ENCODE measurements at places on chromosomes 1 and 21. TPM values are rescaled to one million over a fixed set of nuclear protein-coding genes. Genes with fewer than 3 reads are reported as not detected.

The SLC45A3 gene
- total RNA-seq: 2.5 TPM

GRCh38 chr1:43451701-43452532 lies 1.8 kb downstream of the HYI start:
- no peaks in the 10 kb centered on the region for H3K27me3 ChIP-seq
- no peak for DNase-seq
- no peak overlapping the region for H3K4me3 ChIP-seq
- no peak overlapping the region for H3K27ac ChIP-seq
- peaks cover 41% of the 10 kb centered on the region for H3K36me3 ChIP-seq
- H3K4me1 ChIP-seq: peaks cover 16% of the 10 kb centered on the region

The PPIH gene
- 199 TPM for total RNA-seq

DNA sequence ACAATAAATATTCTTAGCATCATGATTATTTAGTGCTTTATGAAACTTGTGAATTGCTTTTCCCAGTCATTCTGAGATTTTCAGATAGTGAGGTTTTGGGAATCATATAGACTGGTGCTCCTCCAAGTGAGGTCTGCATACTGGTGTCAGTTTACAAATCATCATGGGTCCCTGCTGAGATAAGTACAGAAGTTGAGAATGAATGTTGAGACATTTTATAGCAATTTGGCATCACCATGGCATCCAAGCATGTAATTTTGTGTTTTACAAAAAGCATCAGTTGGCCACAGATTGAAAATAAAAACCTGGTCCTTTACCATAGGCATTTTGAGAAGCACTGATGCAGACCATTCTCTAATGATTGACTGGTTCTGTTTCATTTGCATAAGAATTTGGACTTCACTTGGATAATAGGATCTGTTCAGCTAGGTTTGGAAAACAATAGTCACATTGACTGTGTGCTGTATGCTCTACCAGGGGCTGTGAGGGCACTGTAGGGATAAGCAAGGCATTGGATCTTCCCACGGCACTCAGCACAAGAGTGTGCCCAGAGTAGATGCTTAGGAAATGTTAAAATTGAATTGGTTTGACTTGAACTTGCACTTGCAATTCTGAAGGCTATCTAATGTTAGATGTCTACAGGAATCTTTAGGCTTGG lies 79.0 kb upstream of the JUN start:
- H3K27ac ChIP-seq: no peak overlapping the region
- H3K27me3 ChIP-seq: no peaks in the 10 kb centered on the region
- no peaks in the 10 kb centered on the region for H3K36me3 ChIP-seq
- no peaks in the 10 kb centered on the region for H3K4me1 ChIP-seq
- no peak for DNase-seq
- H3K4me3 ChIP-seq: no peak overlapping the region

The BLACAT1 gene
- 0.83 TPM for total RNA-seq

DNA sequence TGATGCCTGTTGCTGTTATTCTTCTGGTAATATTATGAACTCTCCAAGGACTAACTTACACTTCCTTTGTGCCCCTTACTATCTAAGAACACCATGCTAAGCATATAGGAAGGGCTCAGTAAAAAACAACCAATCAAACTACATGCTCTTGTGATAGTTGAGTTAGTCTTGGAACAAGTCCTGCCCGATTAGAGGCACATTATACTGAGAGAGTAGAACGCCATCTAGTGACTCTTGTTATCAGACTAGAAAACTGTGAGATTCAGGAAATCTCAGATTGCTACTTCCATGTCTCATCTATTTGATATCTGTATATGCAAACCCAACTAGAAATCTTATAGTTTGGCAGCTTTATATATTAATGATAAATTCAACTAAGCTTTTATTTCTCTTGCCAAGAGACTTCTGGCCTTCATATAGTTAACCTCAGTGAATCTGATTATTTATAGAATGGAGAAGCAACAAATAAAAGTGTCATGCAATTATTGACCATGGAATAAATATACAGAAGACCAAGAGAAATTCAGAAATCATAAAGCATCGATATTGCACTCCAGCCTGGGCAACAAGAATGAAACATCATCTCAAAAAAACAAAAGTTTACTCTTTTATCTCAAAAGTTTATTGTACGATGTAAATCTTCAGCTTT lies 7.8 kb upstream of the SRRM1 start:
- H3K36me3 ChIP-seq: no peaks in the 10 kb centered on the region
- peaks cover 23% of the 10 kb centered on the region for H3K27me3 ChIP-seq
- H3K4me1 ChIP-seq: no peaks in the 10 kb centered on the region
- peak; percentile 71 for DNase-seq
- no peak overlapping the region for H3K4me3 ChIP-seq

The AJAP1 gene
- not detected for total RNA-seq

GRCh38 chr1:98304888-98305287 lies 356.6 kb upstream of the SNX7 start:
- H3K36me3 ChIP-seq: no peaks in the 10 kb centered on the region
- no peak overlapping the region for H3K27ac ChIP-seq
- H3K4me3 ChIP-seq: no peak overlapping the region
- H3K27me3 ChIP-seq: no peaks in the 10 kb centered on the region
- DNase-seq: no peak

The PRAMEF10 gene
- total RNA-seq: not detected

The SEC16B gene
- not detected for total RNA-seq

The C4BPB gene
- total RNA-seq: not detected

GRCh38 chr1:5907966-5908365 lies 84.3 kb downstream of the NPHP4 start:
- H3K4me3 ChIP-seq: no peak overlapping the region
- H3K4me1 ChIP-seq: no peaks in the 10 kb centered on the region
- no peak for DNase-seq
- no peaks in the 10 kb centered on the region for H3K27me3 ChIP-seq

DNA sequence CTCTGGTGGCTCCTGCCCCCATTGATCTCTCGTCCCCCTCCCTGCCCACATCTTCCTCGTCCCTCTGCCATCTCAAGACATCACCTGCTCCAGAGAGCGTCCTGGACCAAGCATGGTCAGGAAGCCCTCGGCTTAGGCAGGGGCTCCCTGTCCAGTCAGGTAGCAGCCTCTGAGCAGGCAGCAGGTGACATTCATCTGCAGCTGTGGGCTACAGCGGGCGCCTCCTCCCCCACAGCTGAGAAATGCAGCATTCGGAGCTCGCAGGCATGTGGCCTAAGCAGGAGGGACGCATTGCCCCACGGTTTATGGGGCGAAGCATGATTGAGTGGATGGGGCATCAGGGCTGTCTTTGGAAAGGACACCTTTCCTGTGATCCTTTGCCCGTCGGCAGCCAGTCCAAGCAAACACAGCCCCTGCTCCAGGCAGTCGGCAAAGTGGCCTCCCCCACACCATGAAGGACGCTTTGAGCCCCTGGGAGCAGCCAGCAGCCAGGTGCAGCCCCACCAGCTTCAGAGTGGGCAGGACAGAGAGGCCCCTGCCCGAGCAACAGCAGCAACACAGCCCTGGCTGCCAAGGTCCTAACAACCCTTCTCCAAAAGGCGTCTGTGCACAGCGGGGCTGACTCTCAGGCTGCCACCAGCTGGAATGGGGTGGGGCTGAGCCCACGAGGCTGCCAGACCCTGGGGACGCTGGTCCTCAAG lies 234.1 kb upstream of the VAMP3 start:
- H3K27ac ChIP-seq: no peak overlapping the region
- H3K36me3 ChIP-seq: no peaks in the 10 kb centered on the region
- H3K4me1 ChIP-seq: peaks cover 12% of the 10 kb centered on the region
- H3K27me3 ChIP-seq: peaks cover 40% of the 10 kb centered on the region

DNA sequence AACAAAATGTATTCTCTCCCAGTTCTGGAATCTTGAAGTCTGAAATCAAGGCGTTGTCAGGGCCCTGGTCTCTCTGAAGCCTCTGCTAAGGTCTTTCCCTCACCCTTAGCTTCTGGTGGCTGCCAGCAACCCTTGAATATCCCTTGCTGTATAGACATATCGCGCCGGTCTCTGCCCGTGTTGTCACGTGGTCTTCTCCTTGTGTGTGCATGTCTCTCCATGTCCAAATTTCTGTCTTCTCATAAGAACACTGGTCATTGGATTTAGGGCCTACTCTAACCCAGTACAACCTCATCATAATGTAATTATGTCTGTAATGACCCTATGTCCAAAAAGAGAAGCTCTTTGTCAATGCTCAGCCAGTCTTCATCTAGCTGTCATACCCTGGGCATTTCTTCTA lies 85.7 kb upstream of the ETS2 start:
- H3K4me1 ChIP-seq: no peaks in the 10 kb centered on the region
- DNase-seq: no peak

DNA sequence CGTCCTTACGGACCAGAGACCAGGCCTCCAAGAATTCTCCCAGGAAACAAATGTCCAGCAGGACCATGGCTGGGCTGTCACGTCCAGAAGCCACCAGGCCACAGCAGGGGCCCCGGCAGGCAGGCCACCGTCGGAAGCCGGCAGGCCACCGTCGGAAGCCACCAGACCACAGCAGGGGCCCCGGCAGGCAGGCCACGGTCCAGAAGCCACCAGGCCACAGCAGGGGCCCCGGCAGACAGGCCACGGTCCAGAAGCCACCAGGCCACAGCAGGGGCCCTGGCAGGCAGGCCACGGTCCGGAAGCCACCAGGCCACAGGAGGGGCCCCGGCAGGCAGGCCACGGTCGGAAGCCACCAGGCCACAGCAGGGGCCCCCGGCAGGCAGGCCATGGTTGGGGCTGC lies 67.0 kb upstream of the PDE9A start:
- peaks cover 36% of the 10 kb centered on the region for H3K27me3 ChIP-seq
- no peak for DNase-seq
- H3K4me3 ChIP-seq: no peak overlapping the region
- H3K4me1 ChIP-seq: no peaks in the 10 kb centered on the region
- H3K36me3 ChIP-seq: no peaks in the 10 kb centered on the region

GRCh38 chr21:41571938-41572510 lies 64.1 kb upstream of the TMPRSS2 start:
- no peak overlapping the region for H3K27ac ChIP-seq
- H3K4me1 ChIP-seq: no peaks in the 10 kb centered on the region
- H3K4me3 ChIP-seq: no peak overlapping the region

GRCh38 chr21:25640202-25640942 lies 1.3 kb downstream of the JAM2 start:
- no peak overlapping the region for H3K27ac ChIP-seq
- H3K27me3 ChIP-seq: peaks cover 17% of the 10 kb centered on the region
- no peak for DNase-seq
- no peak overlapping the region for H3K4me3 ChIP-seq

- no peaks in the 10 kb centered on the region for H3K36me3 ChIP-seq
- no peak overlapping the region for H3K27ac ChIP-seq
- H3K4me3 ChIP-seq: no peak overlapping the region
- no peaks in the 10 kb centered on the region for H3K27me3 ChIP-seq
- DNase-seq: no peak
- H3K4me1 ChIP-seq: no peaks in the 10 kb centered on the region
Measured at GRCh38 chr1:79603843-79604242, 597.3 kb upstream of the ADGRL4 start.

- no peaks in the 10 kb centered on the region for H3K4me1 ChIP-seq
- H3K27ac ChIP-seq: peak overlapping the region; percentile 90
- peaks cover 15% of the 10 kb centered on the region for H3K36me3 ChIP-seq
- DNase-seq: peak; percentile 30
Measured at GRCh38 chr1:40711465-40712404, 20.2 kb downstream of the NFYC start.

- no peaks in the 10 kb centered on the region for H3K27me3 ChIP-seq
- H3K27ac ChIP-seq: peak overlapping the region; percentile 81
- peaks cover 34% of the 10 kb centered on the region for H3K36me3 ChIP-seq
- peaks cover 18% of the 10 kb centered on the region for H3K4me1 ChIP-seq
Measured at GRCh38 chr1:231241750-231242149, 738 bp downstream of the GNPAT start.

The RBP7 gene
- not detected for total RNA-seq

DNA sequence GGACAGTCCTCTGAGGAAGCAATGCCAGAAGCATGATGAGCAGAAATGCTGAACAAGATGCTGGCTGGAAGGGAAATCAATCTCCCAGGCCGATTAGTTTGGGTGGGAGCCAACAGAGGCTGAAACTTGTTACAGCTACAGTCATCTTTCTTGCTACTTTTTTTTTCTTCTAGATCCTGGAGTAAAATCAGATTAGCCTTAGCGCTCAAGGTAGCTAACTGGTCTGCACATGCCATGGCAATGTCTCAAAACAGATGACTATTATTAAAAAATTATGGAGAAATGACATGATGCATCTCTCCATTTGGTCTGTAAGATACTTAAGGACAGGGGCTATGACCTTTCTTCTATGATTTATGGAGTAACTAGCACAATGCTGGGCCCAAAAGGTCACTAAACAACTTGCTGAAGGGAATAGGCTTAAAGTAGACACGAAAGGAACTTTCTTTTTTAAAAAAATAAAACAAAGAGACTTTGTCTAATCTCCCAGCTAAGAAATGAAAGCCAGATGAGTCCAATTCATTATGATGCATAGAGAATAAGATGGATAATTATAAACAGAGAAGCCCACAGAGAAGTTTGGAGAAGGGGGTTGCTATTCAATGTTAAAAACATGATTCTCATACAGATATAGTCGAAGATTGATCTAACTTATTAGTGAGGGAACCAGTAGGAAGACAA lies 42.5 kb downstream of the UTP25 start:
- no peaks in the 10 kb centered on the region for H3K4me1 ChIP-seq
- DNase-seq: no peak
- H3K27ac ChIP-seq: no peak overlapping the region

The ANGEL2 gene
- 26.2 TPM for total RNA-seq

The CFHR4 gene
- total RNA-seq: not detected

DNA sequence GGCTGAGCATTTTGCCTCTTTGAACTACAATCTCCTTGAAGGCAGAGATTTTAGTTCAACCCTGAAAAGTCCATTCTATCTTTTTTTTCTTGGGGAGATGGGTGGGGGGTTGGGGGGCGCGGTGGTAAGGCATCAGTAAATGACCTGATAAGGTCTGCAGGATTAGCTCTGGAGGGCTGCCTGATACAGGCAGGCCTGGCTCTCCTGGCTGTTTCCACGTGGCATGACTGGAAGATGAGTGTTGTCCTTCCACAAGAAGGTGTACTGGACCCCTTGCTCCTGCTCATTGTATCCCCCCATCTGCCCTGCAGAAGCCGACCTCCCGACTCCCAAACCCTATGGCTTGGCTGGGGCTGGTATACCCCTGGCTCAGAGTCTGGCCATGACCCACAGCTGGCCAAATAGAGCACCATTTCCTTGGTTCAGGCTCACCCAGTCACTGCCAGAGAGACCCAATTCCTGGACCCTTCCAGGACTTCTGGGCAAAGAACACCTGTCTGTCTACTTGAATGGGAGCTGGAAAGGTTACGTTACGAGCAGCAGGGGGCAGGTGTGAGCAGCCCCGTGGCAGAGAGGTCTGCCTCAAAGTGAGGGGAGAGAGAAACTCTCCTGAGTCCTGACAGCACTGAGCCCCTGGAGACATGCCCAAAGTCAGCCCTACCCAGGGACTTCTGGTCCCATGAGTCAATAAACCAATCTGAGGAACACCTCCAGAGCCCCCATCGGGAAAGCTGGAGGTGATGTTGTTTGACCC lies 17.0 kb downstream of the DHRS3 start:
- peaks cover 52% of the 10 kb centered on the region for H3K4me1 ChIP-seq
- H3K27ac ChIP-seq: peak overlapping the region; percentile 26
- H3K27me3 ChIP-seq: no peaks in the 10 kb centered on the region
- peaks cover 76% of the 10 kb centered on the region for H3K36me3 ChIP-seq
- no peak overlapping the region for H3K4me3 ChIP-seq

- no peaks in the 10 kb centered on the region for H3K4me1 ChIP-seq
- no peaks in the 10 kb centered on the region for H3K36me3 ChIP-seq
- DNase-seq: no peak
- no peak overlapping the region for H3K27ac ChIP-seq
Measured at GRCh38 chr1:19969898-19970660, 9.3 kb downstream of the PLA2G2A start.
